ENCODE measurements at places on chromosomes 11 and 22.

GRCh38 chr11:64321533-64321932 lies 3.6 kb downstream of the PRDX5 start:
- no peak for DNase-seq

- DNase-seq = no peak
These were observed 165.3 kb downstream of the RRAS2 start for GRCh38 chr11:14193644-14194043.

DNA sequence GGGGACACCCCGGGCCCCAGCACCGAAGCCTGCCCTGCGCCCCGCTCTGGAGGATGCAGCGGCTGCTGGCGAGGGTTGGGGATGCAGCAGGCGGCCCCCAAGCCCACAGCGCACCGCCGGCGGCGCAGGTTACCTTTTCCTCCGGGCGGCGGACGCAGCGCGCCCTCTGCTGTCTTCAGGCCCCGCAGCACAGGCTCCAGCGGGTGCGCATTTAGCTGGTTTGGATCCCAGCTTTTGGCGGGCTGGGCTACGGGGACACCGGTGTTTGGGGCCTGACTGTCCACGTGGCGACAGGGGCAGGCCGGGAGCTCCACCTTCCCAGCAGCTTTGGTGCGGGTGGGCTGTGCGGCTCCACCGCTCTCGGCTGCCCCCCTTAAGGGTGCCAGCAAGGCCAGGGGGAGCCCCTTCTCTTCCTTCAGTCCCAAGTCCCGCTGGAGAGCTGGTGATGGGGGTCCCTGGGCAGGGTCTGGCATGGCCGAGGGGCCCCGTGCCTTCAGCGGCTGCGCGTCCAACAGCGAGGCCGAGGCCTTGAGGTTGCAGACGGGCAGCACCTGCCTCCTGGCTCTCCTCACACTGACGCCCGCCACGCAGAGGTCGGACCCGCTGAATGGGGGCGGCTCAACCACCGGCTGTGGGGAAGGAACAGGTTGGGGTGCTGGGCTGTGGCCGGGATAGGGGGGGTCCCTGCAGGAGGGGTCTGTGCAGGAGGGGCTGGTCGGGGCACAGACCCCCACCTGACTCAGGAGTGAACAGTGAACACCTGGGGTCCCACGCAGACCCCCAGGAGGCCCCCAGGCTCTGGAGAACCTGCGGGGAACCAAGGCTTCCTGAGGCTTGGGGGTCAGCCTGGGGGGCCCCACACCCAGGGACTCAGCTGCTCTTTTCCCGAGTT lies 18.0 kb upstream of the IL17REL start:
- peak; percentile 45 for DNase-seq

DNA sequence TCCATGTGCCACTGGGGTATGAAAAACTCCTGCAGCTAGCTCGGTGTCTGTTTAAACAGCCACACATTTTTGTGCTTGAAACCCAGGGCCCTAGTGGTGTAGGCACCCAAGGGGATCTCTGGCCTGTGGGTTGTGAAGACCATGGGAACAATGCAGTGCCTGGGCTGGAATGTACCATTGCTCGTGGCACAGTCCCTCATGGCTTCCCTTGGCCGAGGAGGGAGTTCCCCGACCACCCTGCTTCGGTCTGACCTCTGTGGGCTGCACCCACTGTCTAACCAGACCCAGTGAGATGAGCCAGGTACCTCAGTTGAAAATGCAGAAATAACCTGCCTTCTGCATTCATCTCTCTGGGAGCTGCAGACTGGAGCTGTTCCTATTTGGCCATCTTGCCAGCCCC lies 214.0 kb downstream of the TRPC6 start:
- DNase-seq = no peak

GRCh38 chr11:128302425-128303186 lies 284.8 kb downstream of the ETS1 start:
- no peak for DNase-seq

- DNase-seq = no peak
These were observed 30.6 kb downstream of the GLB1L2 start for GRCh38 chr11:134362192-134362901.

DNA sequence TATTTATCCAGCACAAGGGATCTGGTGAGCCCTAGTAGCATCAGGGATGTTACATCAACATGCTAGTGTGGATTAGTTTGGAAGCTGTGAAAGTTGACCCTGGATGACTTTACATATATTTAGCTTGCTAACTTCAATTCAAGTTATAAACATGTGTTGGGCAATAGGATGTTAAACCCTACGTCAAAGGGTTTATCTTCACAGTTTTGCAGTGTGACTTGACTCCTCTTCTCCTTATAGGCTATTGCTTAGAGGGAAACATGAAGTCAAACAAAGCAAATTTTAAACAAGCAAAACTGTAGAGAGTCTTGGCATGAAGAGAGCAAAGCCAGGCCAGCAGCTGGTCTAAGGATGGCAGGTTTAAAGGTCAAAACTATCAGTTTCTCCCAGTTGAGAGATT lies 11.3 kb upstream of the CTSC start:
- no peak for DNase-seq

GRCh38 chr11:123798079-123798478 lies 8.1 kb downstream of the OR6M1 start:
- no peak for DNase-seq

DNA sequence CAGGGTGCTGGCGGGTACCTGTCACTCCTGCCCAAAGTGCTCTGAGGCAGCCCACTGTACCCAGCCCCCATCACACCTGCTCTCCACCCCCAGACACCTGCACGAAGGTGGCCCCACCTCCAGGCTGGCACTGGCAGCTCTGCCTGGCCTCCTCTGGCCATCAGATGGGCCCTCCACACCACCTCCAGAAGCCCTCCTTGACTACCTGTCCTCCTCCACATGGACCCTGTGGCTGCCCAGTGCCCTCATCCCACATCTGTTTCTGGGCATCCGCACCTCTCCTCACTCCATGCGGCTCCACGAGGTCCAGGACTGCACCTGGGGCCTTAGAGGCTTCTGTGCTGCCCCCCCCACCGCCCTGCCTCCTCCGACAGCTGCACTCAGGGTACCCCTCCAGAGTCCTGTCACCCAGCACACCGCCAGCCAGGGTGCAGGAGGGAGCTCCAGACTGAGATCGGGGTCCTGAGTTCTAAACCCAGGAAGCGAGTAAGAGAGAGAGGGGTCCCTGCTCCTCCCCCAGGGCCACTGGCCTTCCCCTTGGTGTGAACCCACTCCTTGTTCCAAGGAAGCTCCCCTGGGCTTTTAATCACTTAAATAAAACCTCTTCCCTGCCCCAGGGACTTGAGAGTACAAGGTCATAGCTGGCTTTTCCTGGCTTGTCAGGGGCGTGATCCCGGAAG lies 1.7 kb downstream of the CTSD start:
- no peak for DNase-seq

- no peak for DNase-seq
These were observed 97.4 kb upstream of the ARHGAP20 start for GRCh38 chr11:110809417-110810199.

- no peak for DNase-seq
These were observed 61.8 kb upstream of the PRSS23 start for GRCh38 chr11:86738568-86738967.

- DNase-seq = no peak
These were observed 7.9 kb upstream of the GAB2 start for GRCh38 chr11:78425399-78426070.

- no peak for DNase-seq
These were observed 9.8 kb downstream of the LGALS2 start for GRCh38 chr22:37569921-37570660.

DNA sequence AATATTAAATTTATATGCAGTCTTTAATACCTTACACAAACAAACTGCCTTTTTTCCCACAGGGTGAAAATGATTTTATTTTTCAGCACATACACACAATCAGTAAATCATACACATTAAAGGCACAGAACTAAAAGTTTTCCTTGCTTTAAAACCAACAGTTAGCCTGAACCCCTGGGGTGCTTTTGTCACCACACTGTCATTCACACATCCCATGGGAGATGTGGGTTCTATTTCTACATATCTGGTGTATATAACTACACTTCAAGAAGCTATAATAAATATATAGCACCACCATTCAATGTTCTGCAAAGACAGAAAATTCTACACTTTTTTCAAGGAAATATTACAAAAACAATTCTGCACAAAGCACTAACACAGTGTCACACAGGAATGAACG lies 197.0 kb downstream of the GUCY1A2 start:
- no peak for DNase-seq

GRCh38 chr11:116281173-116282160 lies 491.3 kb downstream of the BUD13 start:
- no peak for DNase-seq

All from omental fat pad (tissue), 4 donors.